ENCODE measurements at places on chromosomes 2 and 18.

DNA sequence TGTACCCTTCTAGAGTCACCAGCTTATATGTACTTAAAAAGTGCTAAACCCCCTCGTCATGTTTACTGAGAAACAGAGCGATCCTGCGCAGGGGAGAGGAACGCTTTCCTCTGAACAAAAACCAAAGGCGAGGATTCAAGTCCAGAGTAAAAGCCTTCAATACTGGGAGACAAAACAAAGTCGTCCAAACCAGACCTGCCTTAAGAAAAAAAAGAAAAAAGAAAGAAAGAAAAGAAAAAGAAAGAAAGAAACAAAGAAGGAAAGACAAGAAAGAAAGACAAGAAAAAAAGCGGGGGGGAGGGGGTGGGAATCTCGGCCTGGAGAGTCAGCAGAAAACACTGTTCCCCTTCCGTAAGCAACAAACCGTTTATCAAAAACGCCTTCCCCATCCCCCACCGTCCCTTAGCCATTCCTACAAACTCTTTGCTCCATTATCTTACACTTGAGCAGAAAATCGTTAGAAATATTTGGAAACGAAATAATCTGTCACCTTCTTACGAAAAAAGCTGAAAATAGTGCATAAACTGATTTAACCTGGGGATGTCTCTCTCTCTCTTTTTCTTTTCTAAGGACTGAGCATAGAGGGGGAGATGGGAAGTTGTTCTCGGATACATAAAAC is 3.3 kb downstream of the PTGR3 start:
- DNase-seq, result no peak

GRCh38 chr2:191166756-191167445 is 16.1 kb upstream of the STAT4 start:
- no peak for DNase-seq

DNA sequence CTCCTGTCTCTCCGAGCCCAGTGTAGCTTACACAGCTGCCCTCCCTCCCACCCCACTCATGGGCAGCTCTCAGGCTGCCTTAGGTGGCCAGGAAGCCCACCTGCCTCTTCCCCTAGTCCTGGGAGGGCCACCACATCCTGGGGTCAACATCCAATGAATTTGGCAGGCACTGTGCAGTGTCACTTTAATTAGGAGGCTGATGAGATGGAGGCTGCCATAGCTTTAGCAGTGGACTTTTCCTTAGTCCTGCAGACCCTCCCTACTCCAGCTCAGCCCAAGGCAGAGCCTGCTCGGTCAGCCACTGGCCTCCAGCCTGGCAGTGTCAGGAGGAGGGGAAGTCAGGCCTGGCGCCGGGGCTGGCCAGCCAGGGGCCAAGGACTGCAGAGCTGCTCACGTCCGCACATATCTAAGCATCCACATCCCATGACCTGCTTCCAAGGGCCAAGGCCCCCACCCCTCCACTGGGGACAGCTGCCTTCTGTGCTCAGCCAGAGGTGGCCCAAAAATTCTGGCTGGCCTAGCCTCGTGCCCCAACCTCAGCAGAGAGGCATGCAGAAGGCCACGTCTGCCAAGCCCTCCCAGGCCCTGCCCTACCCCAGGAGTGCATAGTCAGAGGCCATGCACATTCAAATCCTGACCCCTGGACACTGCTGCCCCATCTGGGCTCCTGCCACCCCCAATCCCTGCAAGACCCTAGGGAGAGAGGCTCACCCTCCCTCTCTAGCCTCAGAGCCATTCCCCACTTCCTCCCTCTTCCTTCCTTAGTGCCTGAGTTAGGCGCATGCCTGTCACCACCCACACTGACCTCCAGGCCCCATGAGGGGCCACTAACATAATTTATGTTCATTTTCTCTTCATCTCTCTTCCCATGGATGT is 33.1 kb downstream of the ADRA2B start:
- no peak for DNase-seq

GRCh38 chr2:212929971-212930370 is 221.4 kb downstream of the IKZF2 start:
- DNase-seq, result no peak

DNA sequence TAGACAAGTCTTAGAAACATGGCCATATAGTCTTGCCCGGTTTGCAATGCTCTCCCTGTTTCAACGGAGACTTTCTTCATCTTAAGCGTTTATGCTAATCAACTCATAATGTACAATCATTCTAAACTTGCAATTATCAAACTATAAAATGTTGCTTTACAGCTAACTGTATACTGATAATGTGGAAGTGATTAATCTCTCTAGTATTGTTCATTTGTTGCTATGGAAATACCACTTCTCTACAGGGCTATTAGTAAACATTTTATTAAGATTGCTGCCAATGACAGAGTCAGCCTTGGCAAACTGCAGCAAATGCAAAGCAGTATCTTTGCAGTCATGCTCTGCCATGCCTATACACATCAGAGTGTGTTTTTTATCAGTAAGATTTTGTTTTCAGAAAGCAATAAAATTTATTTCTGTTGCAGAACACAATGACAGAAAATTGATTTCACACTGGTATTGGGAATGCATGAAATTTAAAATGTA is 1201.8 kb upstream of the CDH2 start:
- no peak for DNase-seq

DNA sequence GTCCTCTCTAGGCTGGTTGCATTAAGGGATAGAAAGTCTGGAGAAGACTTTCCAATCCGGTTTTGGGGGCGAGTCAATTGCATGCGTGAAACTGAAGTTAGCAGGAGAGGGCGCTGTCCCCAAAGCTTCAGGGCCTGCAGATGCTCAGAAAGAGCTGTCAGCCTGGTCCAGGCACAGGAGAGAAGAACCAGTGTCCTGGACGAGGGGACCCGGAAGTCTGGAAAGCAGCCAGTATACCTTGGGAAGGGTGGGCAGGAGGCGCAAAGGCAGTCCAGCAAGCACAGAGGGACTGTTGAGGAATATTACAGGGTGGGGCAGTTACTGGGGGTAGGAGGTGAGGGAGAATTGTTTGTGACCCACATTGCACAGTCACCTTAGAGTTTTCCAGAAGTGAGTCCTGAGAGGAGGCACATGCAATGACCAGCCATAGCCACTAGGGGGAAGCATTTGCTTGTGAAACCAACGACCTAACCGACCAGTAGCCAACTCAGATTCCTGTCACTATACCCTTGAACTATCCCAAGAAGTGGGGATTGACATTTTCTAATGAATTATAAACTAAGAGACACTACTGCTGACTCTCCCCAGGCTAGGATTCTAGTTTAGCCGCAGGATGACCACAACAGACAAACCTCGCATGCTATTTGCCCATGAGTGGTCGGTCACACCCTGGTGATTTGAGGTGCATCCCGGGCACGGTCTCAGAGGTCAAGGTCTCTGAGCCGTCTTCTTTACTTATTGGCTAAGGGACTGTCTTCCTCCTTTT is 172.8 kb downstream of the RDH14 start:
- DNase-seq, result peak; percentile 72

DNA sequence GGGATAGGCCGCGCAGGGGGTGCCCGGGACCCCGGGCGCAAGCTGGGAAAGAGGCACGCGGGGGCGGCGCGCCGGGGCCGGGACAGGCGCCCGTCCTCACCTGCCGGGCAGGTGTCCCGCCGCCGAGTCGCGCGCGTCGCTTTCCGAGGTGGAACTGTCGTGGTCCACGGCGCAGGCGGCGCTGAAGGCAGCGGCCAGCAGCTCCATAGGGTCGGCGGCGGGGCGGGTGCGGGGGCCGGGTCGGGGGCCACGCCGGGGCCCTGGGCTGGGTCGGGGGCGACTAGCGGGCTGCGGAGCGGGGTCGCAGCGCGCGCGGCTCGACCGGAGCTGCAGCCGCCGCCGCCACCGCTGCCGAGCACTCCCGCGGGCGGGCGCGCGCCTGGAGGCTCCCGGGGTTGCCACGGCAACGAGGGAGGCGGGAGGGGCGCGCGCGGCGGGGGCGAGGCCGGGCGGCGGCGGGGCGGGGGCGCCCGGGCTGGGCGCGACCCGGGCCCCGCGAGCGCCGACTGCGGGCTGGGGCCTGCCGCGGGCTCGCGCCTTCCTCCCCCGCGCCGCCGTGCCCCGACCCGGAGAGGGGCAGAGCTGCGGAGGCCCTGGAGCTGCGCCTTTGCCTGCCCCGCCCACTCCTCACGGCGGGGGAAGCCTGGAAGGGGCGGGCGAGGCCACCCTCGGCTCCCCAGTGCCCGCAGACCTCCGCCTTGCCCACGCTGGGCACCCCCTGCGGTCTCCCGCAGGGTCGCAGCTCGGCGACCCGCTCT is 57.9 kb downstream of the SNORC start:
- no peak for DNase-seq

GRCh38 chr18:62369129-62369644 is 44.1 kb downstream of the TNFRSF11A start:
- DNase-seq, result no peak

DNA sequence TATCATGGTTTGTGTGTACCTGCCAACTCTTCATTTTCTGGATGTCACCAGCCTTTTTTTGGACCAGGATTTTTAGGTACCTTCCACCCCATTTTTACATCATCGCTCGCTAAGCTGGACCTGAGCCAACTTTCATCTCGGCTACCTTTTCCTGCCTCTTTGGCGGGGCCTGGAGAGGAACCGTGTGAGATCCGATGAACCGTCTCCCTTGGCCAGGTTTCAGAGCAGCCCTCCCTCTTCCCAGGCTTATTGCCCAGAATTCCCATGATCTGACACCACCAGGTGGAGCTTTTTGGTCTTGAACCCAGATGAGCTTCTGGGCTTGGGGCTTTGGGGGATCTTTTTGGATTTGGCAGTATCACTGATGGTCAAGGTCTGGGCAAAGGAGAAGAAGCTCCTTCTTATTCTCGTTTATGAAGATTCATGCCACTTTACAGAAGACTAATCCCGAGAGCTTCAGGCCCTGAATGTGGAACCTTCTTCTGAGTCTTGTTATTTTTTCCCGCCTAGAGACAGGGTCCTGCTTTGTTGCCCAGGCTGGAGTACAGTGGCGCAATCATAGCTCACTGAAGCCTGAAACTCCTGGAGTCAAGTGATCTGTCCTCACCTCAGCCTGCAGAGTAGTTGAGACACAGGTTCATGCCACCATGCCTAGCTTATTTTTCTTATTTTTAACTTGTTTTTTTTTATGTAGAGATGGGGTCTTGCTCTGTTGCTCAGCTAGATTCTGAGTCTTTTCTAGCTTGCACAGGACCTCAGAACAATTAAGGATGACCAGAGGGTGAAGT is 50.4 kb downstream of the GATA6 start:
- DNase-seq, result no peak

GRCh38 chr18:63700501-63700900 is 2.3 kb upstream of the SERPINB11 start:
- DNase-seq, result no peak

GRCh38 chr2:128589681-128590080 is 271.0 kb upstream of the HS6ST1 start:
- no peak for DNase-seq
